SK-N-SH (cell line): ENCODE measurements at places on chromosomes 11 and 22. TPM values are rescaled to one million over a fixed set of nuclear protein-coding genes. Genes with fewer than 3 reads are reported as not detected.

The APOL5 gene
- polyA plus RNA-seq = not detected in 2 replicates

The ADSL gene
- 79.7 and 99.1 TPM in 2 replicates for polyA plus RNA-seq

The CNIH2 gene
- 7.4 and 11.8 TPM in 2 replicates for polyA plus RNA-seq

- H3K36me3 ChIP-seq = no peaks in the 10 kb centered on the region
- no peaks in the 10 kb centered on the region for H3K4me1 ChIP-seq
- no peak for DNase-seq
- no peak overlapping the region for H3K4me3 ChIP-seq
- no peak overlapping the region for H3K27ac ChIP-seq
- no peaks in the 10 kb centered on the region; the same call in 1 of the 2 replicates for H3K27me3 ChIP-seq
These were observed 32.7 kb upstream of the FAR1 start for GRCh38 chr11:13635804-13636203.

GRCh38 chr11:44765676-44766075 is 38.9 kb downstream of the TSPAN18 start:
- no peak for DNase-seq
- H3K27ac ChIP-seq = peak overlapping the region; percentile 99
- H3K4me1 ChIP-seq = peaks cover 75% of the 10 kb centered on the region
- no peak overlapping the region for H3K4me3 ChIP-seq
- H3K36me3 ChIP-seq = no peaks in the 10 kb centered on the region; the same call in 1 of the 2 replicates

GRCh38 chr22:29314537-29315285 is 786 bp downstream of the RASL10A start:
- H3K36me3 ChIP-seq = peaks cover 7% of the 10 kb centered on the region; the same call in 1 of the 2 replicates
- H3K4me1 ChIP-seq = peaks cover 12% of the 10 kb centered on the region; the same call in 1 of the 2 replicates
- peaks cover 21% of the 10 kb centered on the region for H3K27me3 ChIP-seq
- peak; percentile 63 for DNase-seq
- peak overlapping the region; percentile 41; the same call in 1 of the 2 replicates for H3K4me3 ChIP-seq
- H3K27ac ChIP-seq = no peak overlapping the region

The SOX10 gene
- not detected in 2 replicates for polyA plus RNA-seq
